ENCODE measurements at places on chromosomes 2 and 18. TPM values are rescaled to one million over a fixed set of nuclear protein-coding genes. Genes with fewer than 3 reads are reported as not detected.

Gene EPG5
- 21.8 TPM for total RNA-seq

Gene CYP27C1
- total RNA-seq: not detected

Gene FEV
- not detected for total RNA-seq

Gene DLX2
- 0.09 TPM for total RNA-seq

Gene NT5C1B
- not detected for total RNA-seq

Gene INPP4A
- 32.4 TPM for total RNA-seq

Gene SFTPB
- 0.17 TPM for total RNA-seq

Gene SPATA3
- not detected for total RNA-seq

Gene ITPRIPL1
- 2.7 TPM for total RNA-seq

Gene NYAP2
- not detected for total RNA-seq

Gene RAB12
- total RNA-seq: 52.7 TPM

Gene IL37
- total RNA-seq: not detected

Gene MOCOS
- 2.2 TPM for total RNA-seq

Gene FAM98A
- total RNA-seq: 19.5 TPM

Gene IL1RL2
- 2.2 TPM for total RNA-seq

Gene CDKL4
- 4.3 TPM for total RNA-seq

Gene TCF7L1
- total RNA-seq: 2.4 TPM

Gene KCNJ3
- not detected for total RNA-seq

Gene RFTN2
- 3.6 TPM for total RNA-seq

Gene NOTO
- not detected for total RNA-seq

Gene SLC30A3
- not detected for total RNA-seq

Gene CD8B2
- total RNA-seq: not detected

Gene CFAP221
- not detected for total RNA-seq

Gene FBXO41
- total RNA-seq: 0.60 TPM

Gene VWA3B
- 0.16 TPM for total RNA-seq

Gene PRKAG3
- not detected for total RNA-seq

Gene TMEM87B
- total RNA-seq: 18.4 TPM

Gene IL1B
- total RNA-seq: 0.63 TPM

Gene PRSS56
- not detected for total RNA-seq

Gene TSHZ1
- total RNA-seq: 3.3 TPM

Gene NXPH2
- total RNA-seq: not detected

Gene RASGRP3
- total RNA-seq: 0.63 TPM

Gene ARL6IP6
- total RNA-seq: 7.8 TPM

Gene DSC3
- 0.09 TPM for total RNA-seq

Gene ACMSD
- total RNA-seq: not detected

Gene CD302
- total RNA-seq: 3.9 TPM

Gene SERPINB11
- not detected for total RNA-seq

Gene ERMN
- total RNA-seq: not detected

Gene SPC25
- 1.1 TPM for total RNA-seq

Gene TXNDC2
- 0.16 TPM for total RNA-seq

Gene CRYBA2
- total RNA-seq: not detected

Gene GKN2
- total RNA-seq: not detected

Gene ANKRD29
- 5.9 TPM for total RNA-seq

Gene ALPG
- not detected for total RNA-seq

All from bronchial smooth muscle cell (primary cell).